ENCODE measurements at places on chromosomes 2 and 18.

- DNase-seq = no peak
Observed at GRCh38 chr2:28000287-28000686, 109.8 kb downstream of the BABAM2 start.

- no peak for DNase-seq
Observed at GRCh38 chr2:239381709-239382134, 19.1 kb downstream of the HDAC4 start.

GRCh38 chr18:68666381-68666780, 48.5 kb downstream of the TMX3 start:
- DNase-seq = no peak

- no peak for DNase-seq
Observed at GRCh38 chr2:133952896-133953295, 301.0 kb upstream of the MGAT5 start.

- DNase-seq = peak; percentile 12
Observed at GRCh38 chr2:84495539-84496146, 20.7 kb upstream of the DNAH6 start.

DNA sequence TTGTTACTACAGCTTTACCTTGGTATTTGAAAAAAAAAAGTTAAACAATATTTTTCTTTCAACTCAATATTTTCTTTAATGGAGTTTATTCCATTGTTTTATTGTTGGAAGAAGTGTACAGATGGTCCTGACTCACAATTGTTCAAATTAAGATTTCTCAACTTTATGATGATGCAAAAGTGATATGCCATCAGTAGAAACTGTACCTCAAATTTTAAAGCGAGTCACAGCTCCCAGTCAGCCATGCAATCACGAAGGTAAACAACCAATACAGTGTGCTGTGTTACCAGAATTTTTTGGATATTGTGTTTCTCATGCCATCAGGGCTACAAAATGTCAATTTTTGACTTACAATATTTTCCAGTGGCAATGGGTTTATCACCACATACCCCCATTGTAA, 54.0 kb upstream of the COL5A2 start:
- DNase-seq = no peak

GRCh38 chr2:181675254-181675653, 5.1 kb downstream of the NEUROD1 start:
- DNase-seq = peak; percentile 89

- no peak for DNase-seq
Observed at GRCh38 chr18:26524504-26525351, 23.6 kb downstream of the KCTD1 start.

- no peak for DNase-seq
Observed at GRCh38 chr2:100756704-100757103, 63.2 kb upstream of the NPAS2 start.

DNA sequence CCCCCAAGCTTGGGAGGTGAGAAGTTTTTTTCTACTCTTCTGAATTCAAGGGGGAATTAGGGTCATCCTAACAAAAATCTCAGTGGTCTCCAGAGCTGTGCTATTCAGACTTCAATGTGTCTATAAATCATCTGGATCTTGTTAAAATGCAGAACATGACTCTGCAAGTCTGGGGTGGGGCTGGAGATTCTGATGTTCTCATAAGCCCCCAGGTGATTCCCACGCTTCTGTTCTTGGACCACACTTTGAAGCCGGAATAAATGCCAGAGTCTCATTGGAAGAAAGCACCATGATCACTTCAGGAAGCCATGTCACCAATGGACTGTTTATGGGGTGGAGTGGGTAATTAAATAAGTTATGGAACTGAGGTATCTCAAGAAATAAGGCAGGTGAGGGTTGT, 22.2 kb upstream of the SLC16A14 start:
- DNase-seq = no peak

DNA sequence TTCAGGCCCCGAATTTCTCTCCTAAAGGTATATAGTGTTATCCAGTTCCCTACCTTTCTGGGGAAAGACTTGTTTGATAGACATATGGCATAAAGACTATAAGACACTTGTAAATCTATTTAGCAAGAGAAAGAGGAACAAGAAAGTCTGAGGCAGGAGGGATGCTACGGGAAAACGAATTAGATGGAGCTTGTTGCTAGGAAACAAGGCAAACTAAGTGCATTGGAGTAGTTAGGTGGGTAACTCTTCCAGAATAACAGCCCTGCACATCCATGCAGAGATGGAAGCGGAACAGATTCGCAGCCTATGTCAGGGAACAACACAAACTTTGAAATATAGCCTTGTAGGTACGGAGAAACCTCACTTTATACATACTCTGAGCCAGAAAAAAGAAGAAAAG, 810.3 kb upstream of the CRIM1 start:
- no peak for DNase-seq

GRCh38 chr2:25473131-25473530, 131.4 kb upstream of the DNMT3A start:
- no peak for DNase-seq

GRCh38 chr2:50958504-50958903, 73.4 kb downstream of the NRXN1 start:
- DNase-seq = no peak

DNA sequence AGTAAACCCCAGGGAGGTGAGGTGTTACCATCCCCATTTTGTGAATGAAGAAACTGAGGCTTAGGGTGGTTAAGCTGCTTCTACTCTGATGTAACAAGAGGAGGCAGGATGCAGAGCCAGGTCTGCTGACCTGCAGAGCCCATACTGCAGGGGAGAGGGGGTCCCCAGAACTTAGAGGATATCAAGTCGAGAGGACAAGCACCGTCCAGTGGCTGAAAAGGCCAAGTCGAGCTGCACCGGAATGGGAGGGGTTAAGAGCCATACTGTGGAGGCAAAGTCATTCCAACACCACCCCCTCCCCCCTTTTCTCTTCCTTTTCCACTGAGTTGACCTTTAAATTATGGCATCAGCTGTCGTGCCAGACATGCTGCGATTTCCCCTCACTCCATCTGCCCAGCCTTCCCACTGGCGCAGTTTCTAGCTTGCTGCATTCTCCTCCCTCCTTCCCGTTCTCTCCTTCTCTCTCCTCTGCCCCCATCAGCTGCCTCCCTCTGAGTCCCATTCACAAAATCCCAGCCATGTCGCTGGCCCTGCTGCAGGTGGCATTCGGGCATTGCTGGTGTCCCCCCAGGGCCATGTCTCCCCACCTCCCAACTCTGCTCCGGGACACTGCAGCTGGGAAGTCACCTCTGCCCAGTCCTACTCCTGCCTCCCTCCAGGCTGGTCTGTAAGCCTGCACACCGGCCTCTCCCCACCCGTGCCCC, 346.9 kb downstream of the DYSF start:
- peak; percentile 44 for DNase-seq

- DNase-seq = no peak
Observed at GRCh38 chr2:237638176-237638575, 10.8 kb downstream of the LRRFIP1 start.

GRCh38 chr2:164771897-164772296, 69.7 kb downstream of the COBLL1 start:
- DNase-seq = peak; percentile 48

- no peak for DNase-seq
Observed at GRCh38 chr2:95359501-95359930, 43.0 kb upstream of the FAHD2A start.

GRCh38 chr18:62784966-62785413, 69.6 kb downstream of the PHLPP1 start:
- DNase-seq = no peak

GRCh38 chr2:71710367-71711132, 257.2 kb downstream of the DYSF start:
- no peak for DNase-seq

GRCh38 chr18:75172299-75173124, 36.4 kb downstream of the PTGR3 start:
- no peak for DNase-seq

- peak; percentile 18 for DNase-seq
Observed at GRCh38 chr2:63287956-63288355, 237.3 kb downstream of the OTX1 start.

DNA sequence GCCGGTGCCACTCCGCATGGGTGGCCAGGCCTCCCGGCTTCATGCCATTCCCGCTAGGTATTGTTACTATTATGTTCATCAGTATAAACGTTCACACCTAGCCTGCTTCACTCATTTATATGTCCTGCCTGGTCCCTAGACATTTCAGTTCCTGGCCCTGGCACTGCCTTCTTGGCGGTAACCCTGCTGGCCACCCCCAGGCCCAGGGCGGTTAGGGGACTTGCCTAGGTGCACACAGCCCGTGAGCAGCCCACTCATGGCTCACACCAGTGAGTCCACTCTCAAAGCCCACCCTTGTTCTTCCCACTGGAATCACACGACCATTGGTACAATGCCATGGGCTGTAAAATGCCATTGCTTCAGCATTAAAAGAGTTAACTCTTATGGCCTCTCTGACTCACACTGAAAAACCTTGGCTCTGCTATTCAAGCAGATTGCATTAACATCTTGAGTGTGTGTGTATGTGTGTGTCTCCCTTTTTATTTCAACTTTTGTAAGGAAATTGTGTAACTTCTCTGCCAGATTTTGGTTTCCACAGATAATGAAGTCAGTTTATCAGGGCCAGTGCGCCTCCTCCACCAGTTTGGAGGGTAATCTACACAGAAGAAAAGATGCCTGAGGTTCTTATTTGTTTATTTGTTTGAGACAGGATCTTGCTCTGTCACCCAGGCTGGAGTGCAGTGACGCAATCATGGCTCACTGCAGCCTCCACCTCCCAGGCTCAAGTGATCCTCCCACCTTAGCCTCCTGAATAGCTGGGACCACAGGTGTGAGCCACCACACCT, 74.2 kb downstream of the RAB31 start:
- DNase-seq = no peak

GRCh38 chr2:42010743-42011298, 37.0 kb upstream of the PKDCC start:
- no peak for DNase-seq

GRCh38 chr2:68302281-68302875, 17.4 kb downstream of the CNRIP1 start:
- DNase-seq = no peak

GRCh38 chr2:77520641-77521547, 1.3 kb downstream of the LRRTM4 start:
- DNase-seq = no peak

GRCh38 chr2:206520450-206520849, 77.1 kb downstream of the ADAM23 start:
- no peak for DNase-seq

DNA sequence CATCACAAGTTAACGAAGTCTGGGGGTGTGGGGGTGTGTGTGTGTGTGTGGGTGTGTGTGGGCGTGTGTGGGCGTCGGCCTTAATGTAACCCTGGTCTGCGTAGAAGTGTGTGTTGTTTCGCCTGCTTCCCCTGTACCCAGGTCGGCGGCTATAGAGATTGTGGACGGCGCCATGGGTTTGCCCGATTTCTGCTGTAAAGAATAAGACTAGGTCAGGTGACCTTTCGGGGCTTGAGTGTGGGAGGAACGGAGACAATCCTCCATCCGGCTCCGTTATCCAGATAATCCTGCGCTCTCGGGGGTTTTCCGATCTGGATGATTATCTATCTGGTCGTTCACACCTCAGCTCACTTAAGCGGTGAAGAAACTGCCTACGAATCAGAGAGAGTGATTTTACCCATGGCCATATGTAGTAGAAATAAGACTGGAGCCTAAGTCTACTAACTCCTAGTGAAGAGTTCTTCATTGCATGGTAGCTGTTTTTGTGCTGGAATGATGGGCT, 543 bp downstream of the HADHB start:
- DNase-seq = peak; percentile 6

- DNase-seq = no peak
Observed at GRCh38 chr18:74525741-74526140, 8.6 kb upstream of the CNDP1 start.

DNA sequence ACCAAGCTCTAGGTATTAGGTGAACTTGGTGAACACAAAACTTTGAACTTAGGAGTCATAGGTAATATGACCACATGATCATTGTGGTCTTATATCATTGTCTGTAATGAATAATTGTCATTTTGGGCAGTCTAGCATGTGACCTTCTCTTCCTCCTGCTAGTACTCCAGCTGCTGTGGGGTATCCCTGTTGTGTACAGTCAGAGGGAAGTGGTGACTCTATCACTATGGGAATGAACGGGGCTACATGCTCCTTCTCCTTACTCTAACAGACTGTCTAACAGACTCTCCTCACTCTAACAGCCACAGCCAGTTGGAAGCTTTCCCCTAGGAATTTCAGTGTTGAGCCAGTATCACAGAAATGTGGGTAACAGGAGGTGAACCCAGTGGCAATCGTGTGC, 68.2 kb upstream of the NEDD4L start:
- DNase-seq = no peak

- DNase-seq = no peak
Observed at GRCh38 chr2:207427986-207428385, 101.8 kb upstream of the CREB1 start.

GRCh38 chr2:80361904-80362303, 57.4 kb upstream of the LRRTM1 start:
- DNase-seq = peak; percentile 6

- peak; percentile 26 for DNase-seq
Observed at GRCh38 chr18:24055878-24056277, 41.3 kb downstream of the TTC39C start.

DNA sequence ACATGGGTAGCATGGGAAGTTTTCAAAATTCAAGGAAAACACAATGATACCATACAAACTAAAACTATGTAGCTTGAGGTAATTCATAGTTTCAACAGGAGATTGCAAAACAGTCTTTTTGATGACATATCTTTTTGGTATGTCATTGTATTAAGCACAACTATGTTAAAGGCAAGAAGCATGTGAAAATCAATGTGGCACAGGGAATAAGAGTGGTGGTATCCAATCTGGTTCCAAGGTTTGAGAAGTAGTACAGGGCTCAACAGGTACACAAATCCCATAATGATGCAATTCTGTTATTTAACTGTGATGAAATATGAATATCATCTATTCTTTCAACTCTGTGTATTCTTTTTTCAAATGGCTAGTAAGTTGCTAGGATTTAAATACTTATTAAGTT, 16.4 kb upstream of the DLX2 start:
- DNase-seq = no peak

- DNase-seq = no peak
Observed at GRCh38 chr2:147463881-147464520, 380.8 kb upstream of the ACVR2A start.

GRCh38 chr2:183244300-183244844, 120.1 kb downstream of the NUP35 start:
- DNase-seq = peak; percentile 85

DNA sequence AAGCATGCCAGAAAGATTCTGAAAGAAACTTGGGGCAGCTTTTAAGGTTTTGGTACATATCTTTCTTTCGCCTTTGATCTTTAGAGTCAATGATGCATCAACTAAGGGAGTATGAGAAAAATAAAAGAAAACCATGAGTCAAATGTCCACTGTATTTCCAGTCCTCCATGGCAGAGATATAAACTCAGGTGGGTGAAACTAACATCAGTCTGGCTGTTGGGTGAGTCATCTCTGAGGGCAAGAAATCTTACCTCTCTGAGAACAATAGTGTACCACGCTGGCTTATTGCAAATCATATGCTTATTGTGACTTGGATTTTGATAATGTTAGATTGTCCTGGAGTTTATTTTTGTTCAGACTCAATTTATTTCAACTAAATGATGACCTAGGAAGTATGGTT, 521.0 kb downstream of the PLCL1 start:
- no peak for DNase-seq

GRCh38 chr2:178066890-178067669, 5.5 kb downstream of the PDE11A start:
- DNase-seq = no peak

All from DMS 273 treated with DMSO at 0.1 percent for 48 hours (cell line).